ENCODE measurements at places on chromosomes 1 and 21.

DNA sequence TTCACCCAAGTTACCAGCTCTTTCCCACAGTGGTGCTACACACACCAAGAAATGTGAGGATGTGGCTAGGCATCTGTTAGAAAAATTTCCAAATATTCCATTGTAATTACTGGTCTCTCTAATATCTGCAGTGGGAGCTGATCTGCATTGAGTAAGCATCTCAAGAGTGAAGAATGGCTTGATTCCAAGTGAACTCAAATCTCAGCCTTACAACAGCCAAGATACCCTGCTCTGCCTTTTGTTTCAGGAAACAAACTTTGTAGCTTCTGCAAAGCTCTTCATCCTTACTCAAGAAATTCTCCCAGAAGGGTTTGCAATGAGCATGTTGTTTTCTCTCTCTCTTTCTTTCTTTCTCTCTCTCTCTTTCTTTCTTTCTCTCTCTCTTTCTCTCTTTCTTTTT lies 181.1 kb downstream of the FCRL5 start:
- no peak for DNase-seq

DNA sequence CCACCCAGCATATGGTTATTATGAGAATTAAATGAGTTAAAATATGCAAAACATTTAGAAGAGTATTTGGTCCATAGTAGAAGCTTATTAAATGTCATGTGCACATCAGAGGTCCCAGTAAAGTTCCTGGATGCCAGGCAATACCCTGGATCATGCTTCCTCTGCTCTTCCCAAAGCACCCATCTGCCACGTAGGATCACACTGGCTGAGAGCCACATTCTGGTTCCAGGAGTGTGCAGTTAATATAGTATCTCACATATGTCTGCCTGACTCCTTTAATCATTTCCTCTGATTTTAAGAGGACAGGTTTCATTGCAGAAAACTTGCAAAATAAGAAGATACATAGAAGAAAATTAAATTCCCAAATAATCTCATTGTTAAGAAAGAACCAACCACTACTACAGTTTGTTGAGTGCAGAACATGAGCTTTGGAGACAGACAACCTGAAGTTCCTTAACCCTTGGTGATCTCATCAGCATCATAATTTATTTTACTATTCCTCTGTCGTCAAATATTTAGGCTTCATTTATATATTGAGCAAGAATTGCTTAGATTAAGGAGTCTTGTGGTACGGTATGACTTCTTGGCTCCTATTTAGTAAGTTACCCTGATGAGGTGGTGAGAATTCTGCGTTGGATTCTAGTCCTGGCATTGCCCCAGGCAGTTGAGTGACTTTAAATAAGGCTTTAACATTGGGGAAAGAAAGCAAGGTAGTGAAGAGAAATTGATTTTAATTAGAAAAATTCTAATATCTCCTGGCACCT lies 12.3 kb downstream of the SGIP1 start:
- DNase-seq: no peak

- no peak for DNase-seq
These were observed 70.3 kb upstream of the RGL1 start for GRCh38 chr1:183734543-183735036.

GRCh38 chr1:50416150-50416527 lies 7.1 kb downstream of the DMRTA2 start:
- no peak for DNase-seq

DNA sequence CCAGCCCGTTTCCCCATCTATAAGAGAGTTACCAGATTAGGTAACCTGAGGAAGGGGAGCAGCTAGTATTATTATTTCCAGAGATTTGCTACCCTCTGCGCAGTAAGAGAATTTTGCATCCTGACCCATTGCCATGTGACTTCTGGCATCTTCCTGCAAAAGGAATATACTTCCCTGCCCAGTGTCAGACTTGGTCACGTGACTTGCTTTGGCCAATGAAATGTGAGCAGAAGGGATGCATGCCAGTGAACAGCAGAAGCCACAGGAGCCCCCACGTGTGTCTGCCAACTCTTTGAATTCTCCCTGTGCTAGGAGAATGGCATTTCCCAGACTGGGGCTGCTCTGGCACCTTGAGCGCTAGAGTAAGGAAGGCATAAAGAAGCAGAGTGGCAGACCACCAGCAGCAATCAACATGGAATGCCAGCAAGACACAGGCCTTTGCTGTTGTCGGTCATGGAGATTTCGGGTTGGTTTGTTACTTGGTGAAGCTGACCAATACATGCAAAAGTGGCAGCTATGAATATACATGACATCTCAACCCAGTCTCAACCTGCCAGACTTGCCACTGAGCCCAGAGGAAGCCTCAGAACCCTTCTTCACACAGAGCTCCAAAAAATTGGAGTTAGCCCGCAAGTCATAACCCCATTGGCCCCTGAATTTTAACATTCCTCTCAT lies 26.4 kb upstream of the SDHB start:
- no peak for DNase-seq

- DNase-seq: no peak
These were observed 63.1 kb downstream of the ACOT7 start for GRCh38 chr1:6330410-6330911.

- DNase-seq: no peak
These were observed 10.7 kb upstream of the PTBP2 start for GRCh38 chr1:96710708-96711477.

DNA sequence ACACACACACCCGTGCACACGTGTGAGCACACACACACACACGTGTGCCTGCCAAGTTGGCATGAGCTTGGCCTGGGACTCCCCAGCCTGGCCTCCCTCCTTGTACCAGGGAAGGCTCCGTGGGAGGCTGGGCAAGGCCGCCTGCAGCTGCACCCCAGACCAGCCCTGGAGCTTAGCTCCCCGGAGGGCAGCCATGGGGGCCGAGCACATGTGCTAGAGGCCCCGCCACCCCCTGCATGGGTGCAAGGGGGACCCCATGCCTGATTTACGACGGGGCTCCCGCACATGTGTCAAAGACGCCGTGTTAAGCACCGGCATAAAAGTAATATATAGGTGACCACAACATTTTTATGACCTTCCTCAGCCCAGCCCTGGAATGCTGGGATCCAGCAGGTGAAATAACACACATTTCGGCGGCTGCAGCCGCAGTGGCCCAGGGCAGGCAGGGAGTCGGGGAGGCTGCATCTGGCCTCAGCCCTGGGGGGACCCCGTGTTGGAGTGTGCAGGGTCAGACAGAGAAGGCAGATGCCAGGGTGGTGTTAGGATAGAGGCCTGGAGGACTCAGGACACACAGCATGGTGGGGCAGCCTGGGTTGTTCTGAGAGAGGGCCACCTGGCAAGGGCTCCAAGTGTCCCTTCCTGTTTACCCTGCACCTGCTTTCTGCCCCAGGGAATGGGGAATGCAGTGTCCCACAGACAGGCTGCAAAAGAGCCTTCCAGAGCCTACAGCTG lies 56.3 kb downstream of the WNT9A start:
- DNase-seq: no peak

All from stimulated activated CD4-positive, alpha-beta T cell treated with anti-CD3 and anti-CD28 coated beads, Interleukin-2, amount 100 ng/mL, for 24 hours (primary cell).